ENCODE measurements at places on chromosomes 11 and 22.

DNA sequence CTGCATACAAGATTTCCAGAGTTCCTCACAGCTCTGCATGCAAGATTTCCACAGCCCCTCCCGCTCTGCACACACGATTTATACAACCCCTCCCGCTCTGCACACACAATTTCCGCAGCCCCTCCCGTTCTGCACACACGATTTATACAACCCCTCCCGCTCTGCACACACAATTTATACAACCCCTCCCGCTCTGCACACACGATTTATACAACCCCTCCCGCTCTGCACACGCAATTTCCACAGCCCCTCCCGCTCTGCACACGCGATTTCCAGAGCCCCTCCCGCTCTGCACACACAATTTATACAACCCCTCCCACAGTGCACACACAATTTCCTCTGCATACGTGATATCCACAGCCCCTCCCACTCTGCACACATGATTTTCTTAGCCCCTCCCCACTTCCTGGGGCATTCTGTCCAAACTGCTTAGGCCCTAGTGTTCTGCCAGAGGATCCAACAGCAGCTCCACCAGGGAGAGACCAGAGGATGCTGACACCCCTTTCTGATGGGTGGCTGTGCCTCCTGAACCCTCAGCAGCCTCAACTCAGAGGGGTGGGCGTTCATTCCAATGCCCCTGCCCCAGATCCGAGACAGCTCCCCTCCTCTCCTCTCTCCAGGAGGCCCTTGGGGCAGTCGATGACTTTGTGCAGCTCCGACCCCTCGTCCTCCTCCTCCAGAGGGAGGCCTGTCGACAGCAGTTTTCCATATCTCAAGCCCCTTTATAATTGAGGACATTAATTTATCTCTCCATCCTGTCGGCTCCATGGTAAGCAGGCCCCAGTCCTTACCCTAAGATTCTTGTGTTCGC is 671.7 kb downstream of the BRD1 start:
- peak; percentile 7 for DNase-seq

DNA sequence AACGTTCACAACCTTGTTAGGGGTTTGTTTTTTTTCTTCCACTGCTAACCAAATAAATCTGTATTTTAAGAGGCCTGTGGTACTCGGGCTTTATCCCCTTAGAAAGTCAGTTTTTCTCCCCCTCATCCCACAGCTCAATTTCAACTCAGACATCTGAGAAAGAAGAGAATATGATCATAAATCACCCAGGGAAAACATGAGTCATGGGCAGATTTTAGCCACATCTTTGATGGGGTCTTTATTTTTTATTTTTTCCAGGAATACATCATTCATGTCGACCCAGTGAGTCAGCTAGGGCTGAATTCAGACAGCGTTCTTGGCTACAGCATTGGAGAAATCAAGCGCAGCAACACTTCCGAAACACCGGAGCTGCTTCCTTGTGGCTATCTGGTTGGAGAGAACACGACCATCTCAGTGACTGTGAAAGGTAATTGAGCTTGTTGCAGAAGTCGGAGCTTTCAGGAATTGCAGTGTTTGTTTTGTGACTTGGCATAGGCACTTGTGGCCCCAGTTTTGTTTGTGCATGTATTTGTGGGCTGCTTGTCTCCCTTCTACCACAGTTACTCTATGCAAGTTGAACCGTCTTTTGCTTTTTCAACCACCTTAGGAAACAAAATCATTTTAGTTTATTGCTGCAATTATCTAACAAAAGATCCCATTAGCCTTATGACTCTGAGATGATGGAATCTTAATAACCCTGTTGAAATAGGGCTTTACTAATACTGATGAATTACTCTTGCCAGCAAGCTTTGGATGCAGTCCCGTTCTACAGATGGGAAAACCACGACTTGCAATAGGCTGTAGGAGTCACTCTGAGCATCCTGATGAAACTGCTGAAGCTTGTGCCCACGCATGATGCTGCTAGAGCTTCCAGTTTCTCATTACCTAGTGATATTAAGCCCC is 62.7 kb downstream of the DBX1 start:
- DNase-seq = no peak

DNA sequence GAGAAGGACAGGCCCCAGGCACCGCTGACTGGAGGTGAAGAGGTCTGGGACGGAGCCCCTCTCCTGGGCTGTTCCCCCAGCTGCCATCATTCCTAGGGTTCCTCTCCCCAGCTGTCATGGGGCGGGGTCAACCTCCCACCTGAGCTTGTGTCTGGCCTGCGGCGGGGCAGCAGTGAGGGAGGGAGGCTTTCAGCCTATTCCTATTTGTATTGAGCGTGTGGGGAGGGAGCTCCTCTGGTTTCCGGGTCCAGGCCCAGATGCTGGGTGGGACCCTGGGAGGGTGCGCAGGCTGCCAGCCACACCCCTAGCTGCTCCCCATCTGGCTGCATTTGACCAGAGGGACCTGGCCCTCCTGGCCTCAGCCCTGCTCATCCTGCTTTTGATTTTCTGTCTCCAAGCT is 13.7 kb downstream of the TSPAN4 start:
- no peak for DNase-seq

GRCh38 chr11:110198031-110198729 is 98.2 kb downstream of the RDX start:
- DNase-seq = no peak

DNA sequence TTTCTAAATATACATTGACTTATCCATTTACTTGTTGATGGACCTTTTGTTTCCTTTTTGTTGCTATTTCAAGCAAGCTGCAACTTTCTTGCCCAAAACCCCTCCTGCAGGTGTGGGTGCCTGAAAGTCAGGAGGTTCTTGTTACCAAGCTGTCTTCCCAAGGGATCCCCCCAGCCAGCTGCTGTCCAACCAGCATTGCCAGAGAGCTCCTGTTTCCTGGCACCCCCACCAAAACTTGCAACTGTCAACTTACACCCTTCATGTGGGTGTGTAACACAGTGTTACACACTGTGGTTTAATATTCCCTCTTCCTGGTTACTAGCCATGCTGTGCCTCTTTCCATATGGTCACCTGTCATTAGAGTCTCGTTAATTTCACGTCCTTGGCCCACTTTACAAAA is 1.6 kb upstream of the KRTAP5-1 start:
- DNase-seq = no peak

DNA sequence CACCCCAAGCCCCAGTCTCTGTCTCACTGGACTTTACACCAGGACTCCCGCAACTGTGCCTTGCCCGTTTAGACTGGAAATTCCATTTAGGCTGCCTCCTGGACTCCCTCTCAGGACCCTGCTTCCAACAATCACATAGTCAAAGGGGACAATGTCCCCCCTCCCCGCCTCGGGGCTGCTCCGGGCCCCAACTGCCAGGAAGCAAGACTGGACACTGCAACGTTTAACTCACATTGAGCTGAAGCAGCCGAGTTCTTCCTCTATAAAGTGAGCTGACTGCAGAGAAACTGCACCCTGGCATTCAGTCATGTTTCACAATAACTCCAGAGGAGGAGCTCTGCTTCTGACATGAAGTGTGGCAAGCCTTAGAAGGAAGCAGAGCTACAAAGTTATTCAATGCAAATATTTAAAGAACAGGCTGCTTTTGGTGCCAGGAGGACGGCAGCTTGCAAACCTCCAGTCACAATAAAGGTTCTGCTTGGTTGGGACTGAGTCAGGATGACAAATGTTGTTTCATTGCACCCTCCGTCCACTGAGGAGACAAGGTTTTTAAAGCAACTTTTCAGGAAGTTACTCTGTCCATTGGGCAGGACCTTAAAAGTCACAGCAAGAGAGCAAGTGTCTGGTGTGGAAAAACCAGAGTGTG is 19.9 kb downstream of the PACSIN2 start:
- DNase-seq = peak; percentile 86

DNA sequence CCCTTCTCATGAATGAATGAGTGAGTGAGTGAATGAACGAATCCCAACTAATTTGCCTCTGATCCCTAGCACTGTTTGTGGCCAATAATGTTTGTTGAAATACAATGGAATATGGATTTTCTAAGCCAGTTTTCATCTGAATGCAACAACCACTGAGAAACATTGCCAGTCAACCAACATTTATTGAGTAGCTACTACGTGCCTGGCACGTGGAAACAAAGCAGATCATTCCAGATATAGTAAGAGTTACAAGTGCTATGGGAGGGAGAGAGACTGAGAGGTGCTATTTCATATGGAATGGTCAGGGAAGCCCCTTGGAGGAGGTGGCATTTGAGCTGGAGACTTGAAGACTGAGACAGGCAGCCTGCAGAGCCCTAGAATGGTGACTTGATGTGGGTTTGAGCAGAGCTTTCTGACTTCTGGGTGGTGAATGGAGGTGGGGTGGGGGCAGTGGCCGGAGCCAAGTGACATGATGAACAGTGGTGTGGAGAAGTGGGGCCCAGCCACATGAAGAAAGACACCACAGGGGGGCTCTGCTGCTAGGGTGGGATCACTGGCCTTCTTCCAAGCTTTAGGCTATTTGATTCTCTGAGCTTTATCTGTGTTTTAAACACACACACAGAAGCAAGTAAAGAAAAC is 35.1 kb upstream of the SMTN start:
- DNase-seq = no peak

DNA sequence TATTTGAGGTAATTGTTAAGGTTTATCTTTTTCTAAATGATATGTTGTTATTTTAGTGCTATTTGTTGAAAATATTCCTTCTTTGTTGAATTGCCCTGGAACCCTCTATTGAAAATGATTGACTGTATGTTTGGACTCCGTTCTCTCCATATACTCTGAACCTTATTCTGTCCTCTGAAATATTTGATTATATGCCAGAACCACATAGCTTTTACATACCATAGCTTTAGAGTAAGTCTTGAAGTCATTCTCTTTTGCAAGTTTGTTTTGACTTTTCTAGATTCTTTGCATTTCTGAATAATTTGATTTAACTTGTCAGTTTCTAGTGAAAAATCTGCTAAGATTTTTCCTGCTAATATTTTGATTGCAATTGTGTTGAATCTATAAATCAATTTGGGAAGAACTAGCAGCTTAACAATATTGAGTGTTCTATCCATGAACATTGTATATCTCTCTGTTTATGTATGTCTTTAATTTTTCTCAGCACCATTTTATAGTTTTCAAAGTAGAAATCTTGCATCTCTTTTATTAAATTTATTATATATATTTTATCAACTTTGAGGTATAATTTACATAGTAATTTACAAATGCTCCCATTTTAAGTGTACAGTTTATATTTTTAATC is 51.7 kb upstream of the PITPNB start:
- no peak for DNase-seq

DNA sequence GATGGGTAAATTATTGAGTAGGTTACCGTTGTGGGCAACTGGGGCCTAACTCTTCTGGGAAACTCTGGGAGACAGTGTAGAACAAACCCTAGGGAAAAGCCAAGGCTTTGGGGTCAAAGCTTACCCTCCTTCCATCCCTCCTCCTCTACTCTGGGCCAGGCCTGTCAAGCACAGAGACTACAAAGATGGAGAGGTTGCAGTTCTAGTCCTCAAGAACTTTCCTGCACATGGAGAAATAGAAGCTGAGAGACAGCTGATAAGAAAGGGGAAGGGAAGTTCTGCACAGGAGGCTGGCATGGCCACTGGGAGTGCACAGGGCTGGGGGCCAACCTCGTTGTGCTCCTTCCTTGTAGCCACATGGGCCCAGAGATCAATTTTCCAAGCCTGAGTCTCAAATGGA is 67.2 kb upstream of the ALX4 start:
- peak; percentile 47 for DNase-seq

GRCh38 chr11:47478651-47479329 is 29.9 kb upstream of the RAPSN start:
- DNase-seq = no peak

GRCh38 chr11:106087815-106088435 is 10.5 kb downstream of the AASDHPPT start:
- peak; percentile 77 for DNase-seq
